ENCODE measurements at places on chromosomes 13 and 19.

DNA sequence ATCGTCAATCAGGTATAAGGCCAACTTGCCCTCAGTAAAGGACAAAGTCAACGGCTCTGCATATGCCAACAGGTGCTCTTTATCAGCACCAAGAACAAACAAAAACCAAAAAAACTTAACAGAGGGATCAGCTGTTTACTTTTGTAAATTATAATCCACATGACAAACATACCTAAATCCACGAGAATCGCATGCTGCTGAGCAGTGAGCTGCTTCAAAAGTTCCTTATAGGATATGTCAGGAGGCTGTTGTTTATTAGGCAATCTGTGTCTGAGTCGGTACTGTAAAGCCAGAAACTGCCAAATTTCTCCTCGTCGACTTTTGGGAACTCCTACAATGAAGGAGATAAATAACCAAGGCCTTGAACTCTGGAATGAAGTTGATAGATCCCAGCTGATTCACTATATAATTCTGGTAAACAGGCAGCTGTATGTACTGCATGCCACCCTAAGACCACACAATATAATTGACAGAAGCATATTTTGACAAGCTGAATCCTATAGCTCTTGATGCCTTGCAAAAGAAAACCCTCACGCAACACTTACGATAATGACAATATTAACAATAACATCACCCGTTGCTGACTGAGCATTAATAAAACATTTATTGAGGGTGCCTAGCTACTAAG, 179.8 kb downstream of the TBC1D4 start:
- DNase-seq, result no peak

DNA sequence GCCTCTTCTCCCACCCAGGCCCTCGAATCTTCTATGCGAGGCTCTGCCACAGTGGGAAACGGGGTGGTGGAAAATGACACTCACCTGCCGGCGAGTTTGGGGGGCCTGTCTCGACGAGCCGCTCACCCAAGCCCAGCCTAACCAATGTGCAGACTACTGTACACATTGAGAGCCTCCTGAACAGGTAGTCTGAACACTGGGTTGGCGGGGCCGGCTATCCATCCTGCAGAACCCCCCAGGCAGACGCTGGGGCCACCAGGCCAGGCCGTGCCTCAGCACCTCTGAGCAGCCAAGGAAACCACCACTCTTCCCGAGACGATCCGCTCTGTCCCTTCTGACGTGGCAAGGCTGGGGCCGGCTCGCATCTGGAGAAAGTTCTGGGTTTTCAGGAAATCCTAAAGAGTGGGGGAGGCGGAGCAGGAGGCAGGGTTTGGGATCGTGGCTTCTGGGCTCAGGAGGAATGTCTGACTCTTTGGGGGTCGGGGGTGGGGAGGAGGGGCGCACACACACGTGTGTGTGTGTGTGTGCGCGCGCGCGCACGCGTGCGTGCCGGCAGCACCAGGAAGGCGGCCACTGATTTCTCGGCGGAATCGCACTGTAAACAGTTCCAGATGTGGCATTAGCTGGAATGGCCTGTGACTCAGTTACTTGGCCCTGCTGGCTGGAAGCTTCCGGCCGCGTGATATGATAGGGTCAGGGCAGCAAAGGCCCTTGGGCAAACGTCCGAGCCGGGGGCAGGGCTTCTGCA, 18.5 kb downstream of the TMED1 start:
- no peak for DNase-seq

- no peak for DNase-seq
These were observed 228.7 kb downstream of the KCNRG start for GRCh38 chr13:50243931-50244330.

- no peak for DNase-seq
These were observed 62.0 kb downstream of the GPALPP1 start for GRCh38 chr13:45051315-45051714.

- no peak for DNase-seq
These were observed 21.5 kb downstream of the VWA8 start for GRCh38 chr13:41939398-41939797.

DNA sequence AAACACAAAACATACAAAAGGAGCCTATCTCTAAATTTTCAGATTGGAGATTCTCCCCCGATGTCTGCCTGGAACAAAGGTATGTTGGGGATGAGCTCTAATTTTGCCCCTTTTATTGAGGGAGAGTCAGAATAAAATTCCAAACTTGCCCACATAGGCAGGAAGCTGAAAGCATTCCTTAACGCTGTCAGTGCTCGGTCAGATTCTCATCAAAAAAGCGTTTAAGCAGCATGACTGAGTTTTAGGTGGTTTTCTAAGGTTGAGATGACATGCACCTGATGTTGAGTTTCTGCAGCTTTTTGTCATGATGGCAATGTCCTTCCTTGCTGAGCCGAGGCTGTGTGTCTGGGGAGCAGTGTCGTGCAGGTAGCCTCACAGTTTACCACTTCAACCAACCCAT, 48.4 kb upstream of the MEDAG start:
- DNase-seq, result no peak

GRCh38 chr19:58582985-58583384, 9.8 kb upstream of the MZF1 start:
- no peak for DNase-seq

GRCh38 chr13:76610819-76611415, 275.3 kb downstream of the KCTD12 start:
- no peak for DNase-seq

DNA sequence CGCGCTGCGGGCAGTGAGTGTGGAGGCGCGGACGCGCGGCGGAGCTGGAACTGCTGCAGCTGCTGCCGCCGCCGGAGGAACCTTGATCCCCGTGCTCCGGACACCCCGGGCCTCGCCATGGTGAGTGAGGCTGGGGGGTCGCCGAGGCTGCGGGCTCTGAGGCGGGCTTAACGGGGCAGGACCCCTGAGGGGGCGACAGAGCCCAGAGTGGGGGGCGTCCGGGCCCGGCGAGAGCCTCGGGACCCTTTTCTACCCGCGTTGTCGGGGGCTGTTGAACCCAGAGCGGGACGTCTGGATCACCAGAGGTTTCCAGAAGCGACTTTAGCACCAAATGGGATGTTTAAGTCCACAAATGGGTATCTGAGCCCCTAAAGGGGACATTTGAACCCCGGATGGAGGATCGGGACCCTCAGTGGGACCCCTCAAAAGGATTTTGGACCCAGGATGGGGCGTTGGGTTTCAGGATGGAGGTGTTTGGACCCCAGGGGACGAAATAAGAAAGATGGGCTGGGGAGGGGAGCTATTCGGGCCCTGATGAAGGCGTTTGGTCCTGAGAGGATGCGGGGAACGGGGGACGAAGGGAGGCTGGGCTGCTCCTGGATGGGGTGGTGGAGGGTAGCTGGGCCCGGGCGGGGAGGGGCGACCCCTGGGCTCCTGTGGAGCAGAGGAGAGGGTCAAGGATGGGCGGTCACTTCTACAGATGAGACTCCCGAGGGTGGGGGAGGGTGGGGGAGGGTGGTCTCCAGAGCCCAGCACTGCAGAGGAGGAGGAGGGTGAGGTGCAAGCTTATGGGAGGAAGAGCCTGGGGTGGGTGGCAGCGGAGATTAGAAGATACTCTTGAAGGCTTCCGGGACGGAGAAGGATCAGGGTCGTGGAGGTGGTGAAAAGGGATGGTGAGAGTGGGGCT, at the start of gene CALM3:
CALM3 (plus strand) TSS at position 13 of the 907 bp plus-strand sequence; CDS start at position 118, 105 bp downstream.
- DNase-seq, result no peak

DNA sequence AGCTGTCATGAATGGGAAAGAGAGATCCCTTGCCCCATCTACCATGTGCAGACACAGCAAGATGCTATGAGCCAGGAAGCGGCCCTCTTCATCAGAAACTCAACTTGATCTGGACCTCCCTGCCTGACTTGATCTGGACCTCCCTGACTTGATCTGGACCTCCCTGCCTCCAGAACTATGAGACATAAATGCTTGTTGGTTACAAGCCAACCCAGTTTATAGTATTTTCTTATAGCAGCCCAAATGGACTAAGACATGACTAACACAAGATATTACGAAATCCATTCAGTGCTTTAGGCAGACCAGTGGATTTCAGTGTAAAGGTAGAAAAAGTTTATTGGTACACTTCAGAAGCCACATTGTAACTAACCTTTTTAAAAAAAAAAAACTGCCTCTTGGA, 15.6 kb downstream of the PCID2 start:
- DNase-seq, result no peak

DNA sequence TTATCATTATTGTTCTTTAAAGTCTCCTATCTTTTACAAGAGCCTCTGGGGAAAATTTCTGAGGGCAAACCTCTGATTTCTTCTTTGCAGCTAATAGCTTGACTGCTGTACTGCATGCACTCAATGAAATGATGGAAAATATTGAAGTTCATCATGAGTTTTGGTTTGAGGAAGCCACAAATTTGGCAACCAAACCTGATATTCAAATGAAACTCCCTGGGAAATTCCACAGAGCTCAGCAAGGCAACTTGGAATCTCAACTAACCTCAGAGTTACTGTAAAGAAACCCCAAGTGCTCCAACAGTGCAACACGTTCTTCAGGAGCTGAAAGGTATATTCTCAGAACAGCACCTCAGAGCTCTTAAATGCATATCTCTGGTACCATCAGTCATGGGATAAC, 14.2 kb upstream of the RNF6 start:
- DNase-seq, result no peak

DNA sequence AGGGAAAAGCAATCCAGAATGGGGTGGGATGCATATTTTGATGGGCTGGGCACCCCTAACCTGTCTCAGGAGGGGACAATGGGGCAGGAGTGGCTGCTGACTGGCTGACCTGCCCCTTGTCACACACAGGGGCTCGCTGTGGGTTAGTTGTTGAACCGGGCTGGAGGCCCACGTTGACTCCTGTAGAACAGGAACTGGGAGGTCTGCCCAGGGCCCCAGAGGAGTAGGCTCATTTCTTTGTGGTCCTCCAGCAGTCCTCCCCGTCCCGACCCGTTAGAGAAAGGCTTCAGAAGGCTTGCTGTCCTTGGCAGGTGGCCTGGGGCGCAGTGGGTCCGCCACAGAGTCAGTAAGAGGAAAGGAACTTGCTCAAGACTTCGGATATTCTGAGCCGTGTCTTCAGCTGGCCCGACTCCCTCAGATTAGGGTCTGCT, 70.1 kb downstream of the COL4A1 start:
- no peak for DNase-seq

DNA sequence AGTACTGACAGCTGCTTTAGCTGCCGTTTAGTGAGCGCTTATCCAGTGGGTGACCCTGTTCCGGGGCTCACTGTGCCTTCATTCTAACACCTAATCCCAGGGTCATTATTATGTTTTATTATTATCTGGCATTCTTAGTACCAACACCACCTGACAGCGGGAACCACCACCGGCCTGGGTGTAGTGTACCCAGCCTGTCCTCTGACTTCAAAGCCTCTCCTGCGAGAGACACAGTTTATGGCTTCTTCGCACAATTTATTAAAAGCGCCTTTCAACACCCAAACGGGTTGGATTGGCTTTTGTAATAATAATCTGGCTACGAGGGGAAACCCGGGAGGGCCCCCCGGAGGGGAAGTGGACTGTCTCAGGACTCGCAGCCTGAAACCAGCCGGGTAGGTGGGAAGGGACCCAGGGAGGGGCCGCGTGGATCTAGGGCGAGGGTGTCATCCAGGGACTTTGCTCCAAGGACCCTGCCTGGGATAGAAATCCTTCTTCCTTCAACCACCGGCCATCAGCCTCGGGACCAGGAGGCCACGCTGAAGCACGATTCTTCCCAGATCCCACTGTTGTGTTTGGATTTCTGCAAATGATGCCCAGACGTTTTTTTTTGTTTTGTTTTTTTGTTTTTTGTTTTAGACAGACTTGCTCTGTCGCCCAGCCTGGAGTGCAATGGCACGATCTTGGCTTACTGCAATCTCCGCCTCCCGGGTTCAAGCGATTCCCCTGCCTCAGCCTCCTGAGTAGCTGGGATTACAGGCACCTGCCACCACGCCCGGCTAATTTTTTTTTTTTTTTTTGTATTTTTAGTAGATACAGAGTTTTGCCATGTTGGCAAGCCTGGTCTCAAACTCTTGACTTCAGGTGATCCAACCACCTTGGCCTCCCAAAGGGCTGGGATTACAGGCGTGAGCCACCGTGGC, 1.6 kb upstream of the ZBTB7A start:
- DNase-seq, result no peak

- DNase-seq, result no peak
These were observed 5.4 kb downstream of the MED25 start for GRCh38 chr19:49823472-49823871.

- no peak for DNase-seq
These were observed 1.7 kb downstream of the B9D2 start for GRCh38 chr19:41362143-41362847.

All from stimulated activated CD8-positive, alpha-beta memory T cell treated with anti-CD3 and anti-CD28 coated beads, Interleukin-2, amount 100 ng/mL, for 48 hours (primary cell).